Dermis microvascular lymphatic vessel endothelial cell (primary cell): ENCODE measurements at places on chromosomes 16 and 17.

DNA sequence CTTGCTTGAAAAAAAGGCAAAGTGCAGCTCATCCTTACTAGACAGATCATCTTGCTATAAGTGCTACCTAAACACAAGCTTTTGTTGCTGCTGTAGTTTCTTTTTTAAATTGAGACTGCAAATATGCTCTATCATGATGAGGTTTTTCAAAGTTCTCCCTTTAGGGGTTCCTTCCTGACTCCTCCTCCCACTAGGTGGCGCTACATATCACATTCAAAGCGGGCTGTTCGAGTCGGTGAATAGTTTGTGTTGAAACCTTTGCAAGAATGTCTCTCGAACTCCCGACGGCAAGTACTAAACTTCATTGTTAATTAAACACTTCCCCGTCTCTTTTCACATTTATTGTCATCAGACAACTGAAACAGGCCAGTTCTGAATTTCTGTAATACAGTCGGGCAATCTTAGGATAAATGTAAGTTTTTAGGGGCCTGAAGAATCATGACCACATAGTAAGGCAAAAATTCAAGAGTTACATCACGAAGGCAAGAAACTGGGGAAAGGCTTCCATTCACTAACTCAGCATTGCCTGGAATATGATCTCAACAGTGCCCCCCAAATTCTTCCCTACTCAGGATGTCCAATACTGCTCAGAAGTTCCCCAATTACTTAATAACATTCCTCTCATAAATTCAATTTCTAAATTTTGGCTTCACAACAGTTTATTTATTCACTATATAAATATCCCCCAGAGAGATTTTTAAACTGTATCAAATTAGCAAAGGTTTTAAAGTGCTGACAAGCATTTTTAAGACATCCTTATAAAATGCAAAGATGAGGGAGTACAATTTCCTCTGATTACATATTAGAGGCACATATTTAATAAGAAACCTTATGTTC lies 6.7 kb downstream of the HS3ST3A1 start:
- DNase-seq = peak; percentile 71

- DNase-seq = no peak
These were observed 4.7 kb upstream of the SMTNL2 start for GRCh38 chr17:4579678-4580077.

DNA sequence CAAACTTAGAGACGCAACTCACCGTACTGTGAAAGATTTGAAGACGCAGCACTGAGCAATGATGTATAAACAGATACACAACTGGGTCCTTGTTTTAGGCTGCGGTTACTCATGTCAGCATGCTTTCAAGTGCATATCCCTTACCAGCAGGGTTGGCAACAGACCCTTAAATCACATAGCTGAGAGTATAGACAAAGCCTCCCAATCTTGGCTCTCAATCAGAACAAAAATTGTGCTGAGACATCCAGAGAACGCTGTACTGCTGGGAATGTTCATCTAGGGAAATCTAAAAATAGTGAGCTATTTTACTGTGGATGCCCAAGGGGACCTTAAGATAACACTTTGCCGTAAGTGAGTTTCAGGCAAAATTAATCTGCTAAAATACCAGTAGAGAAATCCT lies 84.4 kb upstream of the NUDT7 start:
- DNase-seq = no peak

GRCh38 chr17:7703584-7704479 lies 1.2 kb upstream of the EFNB3 start:
- DNase-seq = peak; percentile 39

GRCh38 chr17:40139566-40140058 lies 725 bp upstream of the CASC3 start:
- no peak for DNase-seq

DNA sequence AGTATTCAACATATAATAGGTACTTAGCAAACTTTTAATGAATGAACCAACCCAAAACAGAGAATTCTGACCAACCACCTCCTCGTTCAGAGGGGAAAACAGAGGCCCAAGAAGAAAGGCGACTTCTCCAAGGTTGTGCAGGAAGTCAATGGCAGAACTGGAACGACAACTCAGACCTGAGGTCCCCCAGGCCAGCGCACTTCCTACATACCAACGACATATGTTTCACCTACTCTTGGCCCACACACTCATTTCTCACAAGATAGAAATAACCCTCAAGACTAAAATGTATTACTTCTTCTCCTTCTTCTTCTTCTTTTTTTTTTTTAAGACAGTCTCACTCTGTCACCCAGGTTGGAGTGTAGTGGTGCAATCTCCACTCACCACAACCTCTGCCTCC lies 14.4 kb downstream of the CHCT1 start:
- no peak for DNase-seq
